NB4 (cell line): ENCODE measurements at places on chromosomes 4 and X.

DNA sequence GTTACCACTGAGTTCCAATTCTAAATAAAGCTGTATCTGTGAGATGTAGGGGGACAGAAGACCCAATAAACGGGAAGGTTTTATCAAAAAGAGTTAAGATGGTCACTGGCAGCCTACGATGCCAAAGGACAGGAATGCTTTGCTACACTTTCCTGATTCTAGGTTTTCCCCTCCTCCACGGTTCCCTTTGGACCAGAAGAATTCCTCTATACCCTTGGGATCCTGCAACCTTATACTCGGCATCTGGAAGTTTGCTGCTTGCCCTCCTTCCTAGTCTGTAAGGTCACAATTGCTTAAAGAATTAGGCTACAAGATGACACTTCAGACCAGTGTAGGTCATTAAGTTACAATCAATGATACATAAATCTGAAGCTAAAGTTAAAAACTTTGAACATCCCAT lies 64.3 kb downstream of the SCML2 start:
- DNase-seq = no peak

- DNase-seq = no peak
Measured at GRCh38 chrX:112025753-112026152, 56.8 kb downstream of the TRPC5 start.

DNA sequence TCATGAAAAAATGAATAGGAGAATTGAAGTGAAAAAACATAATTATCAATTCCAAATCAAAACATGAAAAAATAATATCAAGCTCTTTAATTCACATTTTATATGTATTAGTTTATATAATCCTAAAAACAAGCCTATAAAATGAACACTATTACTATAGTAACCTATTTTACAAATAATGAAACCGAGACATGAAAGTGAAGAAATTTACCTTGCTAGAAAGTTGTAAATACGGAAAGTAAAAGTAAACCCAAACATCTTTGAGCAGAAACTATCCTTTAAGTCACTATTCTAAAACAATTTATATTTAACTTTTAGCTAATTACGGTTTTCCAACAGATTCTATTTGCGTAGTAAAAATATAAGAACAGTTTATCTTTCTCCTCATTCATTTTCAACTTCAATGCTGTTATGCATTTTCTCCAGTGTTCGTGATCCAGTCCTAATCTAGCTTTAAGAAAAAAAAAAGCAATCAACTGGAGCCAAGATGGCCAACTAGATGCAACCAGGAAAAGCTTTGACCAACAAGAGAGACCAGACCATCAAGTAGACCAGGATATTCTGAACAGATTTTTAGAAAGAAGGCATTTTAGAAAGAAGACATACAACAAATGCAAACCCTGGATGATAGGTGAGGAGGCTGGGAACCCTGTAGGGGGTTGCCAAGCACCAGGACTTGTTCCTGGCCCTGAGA lies 67.0 kb downstream of the DDX53 start:
- DNase-seq = no peak

DNA sequence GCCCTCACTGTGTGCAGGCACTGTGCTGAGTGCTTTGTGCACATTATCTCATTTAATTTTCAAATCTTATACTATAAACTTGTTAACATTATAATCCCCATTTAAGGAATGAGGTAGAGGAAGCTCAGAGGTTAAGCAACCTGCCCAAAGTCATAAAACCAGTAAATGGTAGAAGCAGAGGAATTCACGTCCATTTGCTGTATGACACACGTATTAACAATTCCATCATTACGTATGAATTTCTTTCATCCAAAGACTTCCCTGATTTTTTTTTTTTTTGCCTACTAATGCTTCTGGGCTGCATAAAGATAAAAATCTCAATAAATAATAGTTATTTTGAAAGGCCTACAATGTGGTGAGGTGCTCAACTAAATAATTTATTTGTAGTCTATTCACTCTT lies 64.5 kb upstream of the H2AZ1 start:
- DNase-seq = no peak

GRCh38 chr4:121551881-121552280 lies 144.9 kb downstream of the ANXA5 start:
- no peak for DNase-seq

DNA sequence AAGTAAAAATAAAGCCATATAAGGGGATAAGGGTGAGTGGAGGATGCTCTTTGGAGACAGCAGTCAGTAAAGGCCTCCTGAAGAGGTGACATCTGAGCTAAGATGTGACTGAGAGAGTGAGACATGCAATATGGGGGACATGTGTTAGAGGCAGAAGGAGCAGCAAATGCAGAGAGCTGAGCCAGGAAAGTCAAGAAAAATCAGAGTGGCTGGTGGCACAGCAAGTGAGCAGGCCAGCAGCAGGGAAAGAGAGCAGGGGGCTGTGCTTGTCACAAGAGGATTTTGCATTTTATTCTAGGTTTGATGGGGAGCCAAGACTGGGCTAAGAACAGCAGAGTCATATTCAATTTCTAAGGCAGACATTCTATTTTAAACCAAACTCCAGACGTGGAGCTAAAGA lies 394.5 kb downstream of the KCNIP4 start:
- DNase-seq = no peak

GRCh38 chr4:162683659-162684370 lies 482.9 kb downstream of the NAF1 start:
- no peak for DNase-seq

GRCh38 chr4:180377741-180378140 lies 1865.5 kb upstream of the TENM3 start:
- DNase-seq = no peak

DNA sequence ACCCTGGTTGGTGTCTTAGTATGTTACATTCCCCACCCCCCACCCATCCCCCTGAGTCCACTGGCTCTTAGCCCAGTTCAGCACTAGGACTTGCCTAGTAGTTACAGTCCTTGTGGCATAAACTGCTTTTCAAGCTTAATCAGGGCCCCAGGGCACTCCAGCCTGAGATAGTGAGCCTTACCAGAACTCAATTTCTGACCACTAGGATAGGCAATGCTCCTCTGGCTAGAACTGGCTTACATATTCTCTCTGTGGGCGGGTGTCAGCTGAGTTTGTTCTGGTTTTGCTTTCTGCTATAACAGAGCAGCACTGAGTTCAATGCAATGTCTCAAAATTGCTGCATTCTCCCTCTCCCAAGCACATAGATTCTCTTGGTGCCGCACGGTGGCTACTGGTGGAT lies 391.4 kb upstream of the DIPK2B start:
- DNase-seq = no peak

DNA sequence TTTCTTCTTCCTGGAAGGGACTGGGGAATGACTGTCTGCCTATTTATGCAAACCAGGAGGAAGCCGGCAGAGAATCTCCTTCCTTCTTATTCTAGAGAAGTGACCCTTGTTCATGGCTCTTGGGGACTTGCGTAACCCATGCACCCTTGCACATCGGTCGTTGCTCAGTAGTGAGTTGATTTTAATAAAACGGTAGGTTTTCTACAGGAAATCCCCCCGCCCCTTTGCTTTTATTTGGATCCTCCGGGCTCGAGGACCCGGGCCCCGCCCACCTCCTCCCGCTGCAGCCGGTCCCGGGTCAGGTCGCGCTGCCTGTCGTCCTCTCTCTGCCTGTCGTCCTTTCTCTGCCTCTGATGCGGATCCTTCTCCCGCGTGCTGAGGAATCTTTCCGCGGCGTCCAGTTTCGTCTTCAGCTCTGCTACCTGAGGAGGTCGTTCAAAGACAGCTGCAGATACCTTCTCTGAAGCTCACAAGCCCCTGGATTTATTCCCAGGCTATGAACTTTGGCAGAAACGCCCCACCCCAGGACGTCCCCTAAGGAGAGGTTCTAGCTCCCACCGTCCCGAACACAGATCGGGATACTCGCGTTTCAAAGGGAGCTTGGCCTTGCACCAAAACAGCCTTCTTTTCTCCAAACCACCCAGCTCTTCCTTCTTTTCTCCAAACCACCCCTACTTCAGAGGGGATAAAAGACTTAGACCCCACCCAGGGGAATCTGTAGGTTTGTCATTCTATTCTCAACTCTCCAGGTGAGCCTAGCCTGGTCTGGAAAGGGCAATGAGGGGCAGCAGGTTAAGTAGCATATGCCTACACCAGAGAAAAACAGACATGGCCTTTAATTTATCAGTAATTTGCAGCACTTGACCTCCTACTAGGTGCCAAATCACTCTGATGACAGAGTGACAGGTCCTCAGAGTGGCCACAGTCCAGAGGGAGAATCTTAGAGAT lies 7.0 kb downstream of the TNIP3 start:
- peak; percentile 89 for DNase-seq

GRCh38 chr4:41643331-41643730 lies 105.2 kb downstream of the PHOX2B start:
- no peak for DNase-seq

- DNase-seq = no peak
Measured at GRCh38 chr4:18294021-18294420, 272.5 kb upstream of the LCORL start.

GRCh38 chr4:175351473-175351872 lies 433.3 kb downstream of the ADAM29 start:
- DNase-seq = no peak

DNA sequence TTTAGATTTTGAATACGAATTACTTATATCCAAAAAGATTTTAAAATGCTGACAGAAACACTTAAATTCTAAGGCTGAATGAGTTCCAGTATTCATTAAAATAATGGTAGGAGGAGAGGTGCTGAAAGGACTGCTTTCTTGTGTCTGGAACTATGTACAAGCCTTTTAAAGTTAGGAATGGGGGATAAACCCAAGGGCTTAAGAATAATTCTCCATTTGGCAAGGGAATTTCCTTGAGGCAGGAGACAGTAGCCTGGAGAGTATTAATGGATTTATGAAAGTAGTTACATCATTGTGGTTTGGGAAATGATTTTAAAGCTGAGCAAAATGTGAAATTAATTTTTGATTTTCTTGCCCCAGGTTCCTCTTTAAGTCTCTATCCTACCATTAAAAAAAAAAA lies 266.5 kb upstream of the KCNIP4 start:
- DNase-seq = no peak

DNA sequence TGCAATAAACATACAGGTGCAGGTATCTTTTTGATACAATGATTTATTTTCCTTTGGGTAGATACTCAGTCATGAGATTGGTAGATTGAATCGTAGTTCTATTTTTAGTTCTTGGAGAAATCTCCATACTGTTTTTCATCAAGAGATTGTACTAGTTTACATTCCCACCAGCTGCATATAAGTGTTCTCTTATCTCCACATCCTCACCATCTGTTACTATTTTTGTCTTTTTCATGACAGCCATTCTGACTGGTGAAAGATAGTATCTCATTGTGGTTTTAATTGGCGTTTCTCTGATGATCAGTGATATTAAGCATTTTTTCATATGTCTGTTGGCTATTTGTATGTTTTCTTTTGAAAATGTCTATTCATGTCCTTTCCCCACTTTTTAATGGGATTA lies 202.2 kb downstream of the RAPGEF2 start:
- DNase-seq = no peak

DNA sequence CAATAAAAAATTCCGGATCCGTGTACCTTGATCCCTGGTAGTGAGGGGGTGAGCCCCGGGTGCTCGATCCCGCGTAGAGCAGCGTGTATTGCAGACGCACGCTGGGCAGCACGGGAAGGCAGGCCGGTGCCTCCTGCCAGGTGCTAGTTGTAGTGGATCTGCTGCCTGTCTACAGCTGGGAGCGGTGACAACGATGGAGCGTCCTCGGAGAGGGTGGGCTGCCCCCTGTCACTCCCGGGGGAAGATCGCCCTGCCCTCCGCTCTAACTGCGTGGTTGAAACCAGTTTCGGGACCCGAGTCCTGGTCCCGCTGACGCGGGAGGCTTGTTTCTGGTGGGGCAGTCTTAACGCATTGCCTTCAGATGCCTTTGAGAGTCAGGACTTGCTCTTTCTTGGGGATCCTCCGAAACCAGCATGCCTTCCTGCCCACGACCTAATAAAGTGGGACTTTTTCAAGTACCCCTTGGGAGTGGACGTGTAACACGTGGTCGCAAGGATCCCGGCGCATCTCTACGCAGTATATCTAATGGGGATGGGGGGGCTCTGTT lies 2.7 kb upstream of the NKX6-1 start:
- no peak for DNase-seq

DNA sequence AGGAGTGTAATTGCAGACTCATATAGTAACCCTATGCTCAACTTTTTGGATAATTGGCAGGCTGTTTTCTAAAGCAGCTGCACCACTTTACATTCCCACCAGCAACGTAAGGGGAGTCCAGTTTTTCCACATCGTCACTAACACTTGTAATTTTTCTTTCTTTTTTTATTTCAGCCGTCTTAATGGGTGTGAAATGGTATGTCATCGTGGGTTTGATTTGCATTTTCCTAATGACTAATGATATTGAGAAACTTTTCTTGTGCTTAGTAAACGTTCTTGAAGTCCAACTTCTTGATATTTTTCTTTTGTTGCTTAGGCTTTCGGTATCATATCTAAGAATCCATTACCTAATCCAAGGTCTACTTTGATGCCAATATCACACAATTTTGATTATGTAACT lies 95.3 kb upstream of the IL1RAPL1 start:
- DNase-seq = no peak

- peak; percentile 25 for DNase-seq
Measured at GRCh38 chr4:150242820-150243458, 164.7 kb downstream of the DCLK2 start.

DNA sequence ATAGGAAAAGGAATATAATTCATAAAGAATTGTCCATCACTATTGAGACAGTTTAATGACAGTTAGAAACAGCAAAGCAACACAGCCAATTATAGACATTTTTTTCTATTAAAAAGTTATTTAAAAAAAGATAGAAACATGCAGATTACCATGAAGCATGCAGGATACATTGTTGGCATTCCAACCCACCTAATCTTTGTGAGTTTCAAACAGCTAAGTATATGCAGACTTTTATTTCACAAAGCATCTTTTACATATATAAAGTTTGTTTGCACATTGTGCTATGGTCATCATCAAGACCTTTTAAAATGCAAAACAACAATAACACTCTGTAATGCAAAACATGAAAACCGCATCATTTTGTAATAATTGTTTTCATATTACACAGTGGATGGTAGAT lies 125.9 kb upstream of the ETNPPL start:
- no peak for DNase-seq

DNA sequence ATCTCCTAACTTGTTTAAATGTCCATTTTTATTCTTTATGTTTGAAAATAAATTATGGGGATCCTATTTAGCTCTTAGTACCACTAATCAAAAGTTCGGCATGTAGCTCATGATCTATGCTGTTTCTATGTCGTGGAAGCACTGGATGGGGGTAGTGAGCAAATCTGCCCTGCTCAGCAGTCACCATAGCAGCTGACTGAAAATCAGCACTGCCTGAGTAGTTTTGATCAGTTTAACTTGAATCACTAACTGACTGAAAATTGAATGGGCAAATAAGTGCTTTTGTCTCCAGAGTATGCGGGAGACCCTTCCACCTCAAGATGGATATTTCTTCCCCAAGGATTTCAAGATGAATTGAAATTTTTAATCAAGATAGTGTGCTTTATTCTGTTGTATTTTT lies 27.6 kb downstream of the NUDT6 start:
- no peak for DNase-seq

GRCh38 chr4:151604238-151604637 lies 156.6 kb downstream of the GATB start:
- peak; percentile 22 for DNase-seq

- no peak for DNase-seq
Measured at GRCh38 chr4:75513526-75514130, 575 bp downstream of the RCHY1 start.
